ENCODE measurements at places on chromosomes 12 and 14. TPM values are rescaled to one million over a fixed set of nuclear protein-coding genes. Genes with fewer than 3 reads are reported as not detected.

- no peak for DNase-seq
Measured at GRCh38 chr12:85568395-85569103, 267.7 kb downstream of the RASSF9 start.

DNA sequence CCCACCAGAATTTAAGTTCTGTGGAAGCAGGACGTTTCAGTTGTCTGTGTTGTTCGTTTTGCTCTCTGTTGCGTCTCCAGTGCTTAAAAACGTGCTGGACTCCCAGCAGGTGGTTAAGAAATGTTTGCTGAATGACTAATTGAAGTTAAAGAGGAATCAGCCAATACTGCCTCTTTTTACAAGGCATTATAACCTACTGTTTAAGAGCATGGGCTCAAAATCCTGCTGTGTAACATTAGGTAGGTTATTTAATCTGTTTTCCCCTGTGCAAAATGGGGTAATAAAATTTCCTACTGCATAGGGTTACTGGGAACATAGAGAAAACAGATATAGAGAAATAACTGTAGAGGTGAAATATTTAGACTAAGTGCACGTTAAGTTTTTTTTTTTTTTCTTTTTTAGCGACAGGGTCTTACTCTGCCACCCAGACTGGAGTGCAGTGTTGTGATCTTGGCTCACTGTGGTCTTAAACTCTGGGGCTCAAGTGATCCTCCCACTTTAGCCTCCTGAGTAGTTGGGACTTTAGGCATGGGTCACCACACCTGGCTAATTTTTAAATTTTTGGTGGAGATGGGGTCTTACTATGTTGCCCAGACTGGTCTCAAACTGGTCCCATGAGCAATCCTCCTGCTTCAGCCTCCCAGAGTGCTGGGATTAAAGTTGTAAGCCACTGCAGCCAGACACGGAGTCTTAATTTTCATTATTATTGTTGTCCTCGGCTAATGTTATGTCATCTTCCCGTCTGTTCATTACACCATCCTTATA lies 139.4 kb upstream of the PRICKLE1 start:
- no peak for DNase-seq

DNA sequence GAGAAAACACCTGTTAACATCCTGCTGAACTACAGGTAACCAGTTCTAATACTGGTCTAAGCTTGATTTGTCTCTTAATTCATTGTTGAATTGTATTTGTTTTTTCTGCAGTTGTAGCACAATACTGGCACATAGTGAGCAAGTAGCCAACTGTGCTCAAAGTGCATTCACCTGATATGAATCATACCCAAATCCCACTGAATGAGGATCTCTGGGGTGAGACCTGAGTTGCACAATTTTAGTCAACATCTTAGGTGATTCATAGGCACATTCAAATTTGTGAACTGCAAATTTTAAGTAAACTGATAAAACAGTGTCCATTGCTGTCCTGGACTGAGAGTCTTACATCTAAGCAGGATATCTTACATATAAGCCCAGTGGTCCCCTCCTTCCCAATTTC lies 12.8 kb downstream of the KCNC2 start:
- no peak for DNase-seq

GRCh38 chr12:88693837-88694445 lies 113.7 kb upstream of the KITLG start:
- DNase-seq = no peak

DNA sequence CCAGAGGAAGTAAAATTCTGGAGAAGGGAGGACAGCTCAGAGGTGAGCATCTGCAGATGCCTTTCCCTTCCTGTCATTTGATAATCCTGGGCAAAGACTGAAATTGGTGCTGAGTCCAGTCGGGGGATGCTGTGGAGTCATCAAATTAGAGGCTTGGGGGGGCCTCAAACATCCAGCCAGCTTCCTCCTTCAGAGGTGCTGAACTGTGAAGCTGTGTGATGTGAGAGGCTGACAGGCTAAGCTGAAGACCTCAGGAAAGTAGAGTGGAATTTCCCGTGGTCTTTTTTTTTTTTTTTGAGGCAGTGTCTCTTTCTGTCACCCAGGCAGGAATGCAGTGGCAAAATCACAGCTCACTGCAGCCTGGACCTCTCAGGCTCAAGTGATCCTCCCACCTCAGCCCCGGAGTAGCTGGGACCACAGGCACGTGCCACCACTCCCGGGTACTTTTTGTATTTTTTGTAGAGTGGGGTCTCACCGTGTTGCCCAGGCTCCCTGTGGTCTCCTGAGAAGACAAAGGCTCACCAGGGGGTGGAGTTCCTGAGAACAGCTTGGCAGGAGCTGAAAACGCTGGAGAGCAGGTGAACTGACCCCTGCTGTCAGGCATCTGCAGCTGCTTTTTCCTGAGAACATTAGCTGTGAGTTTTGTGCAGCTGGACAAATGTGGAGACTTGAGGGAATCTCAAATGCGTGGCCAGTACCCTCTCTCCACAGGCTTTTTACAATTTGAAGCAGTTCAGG lies 6.1 kb upstream of the TCL1B start:
- peak; percentile 18 for DNase-seq

The LBHD2 gene
- not detected for total RNA-seq

All from left lobe of liver (tissue), 2 donors.